Adrenal gland (tissue), 19 donors: ENCODE measurements at places on chromosomes 4 and X.

DNA sequence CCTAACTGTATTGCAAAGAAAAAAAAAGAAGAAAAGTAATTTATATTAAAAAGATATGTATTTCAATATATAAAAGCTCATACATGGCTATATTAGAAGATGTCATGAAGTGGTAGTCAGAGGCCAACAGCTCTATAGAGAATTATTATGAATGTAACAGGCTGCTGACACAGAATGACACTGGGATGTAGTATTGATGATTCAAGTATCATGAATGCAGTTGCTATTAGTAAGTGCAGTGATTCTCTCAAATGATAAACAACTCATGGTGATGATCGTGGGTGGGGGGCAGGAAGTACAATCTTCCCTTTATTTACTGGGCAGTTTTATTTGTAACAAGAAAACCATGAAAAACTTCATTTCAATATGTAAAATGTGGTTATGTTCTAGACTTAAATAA lies 124.6 kb downstream of the COL4A6 start:
- H3K36me3 ChIP-seq: no peaks in the 10 kb centered on the region
- no peak overlapping the region for H3K4me3 ChIP-seq
- no peak overlapping the region for H3K27ac ChIP-seq
- H3K27me3 ChIP-seq: peaks cover 24% of the 10 kb centered on the region
- H3K4me1 ChIP-seq: no peaks in the 10 kb centered on the region
- no peak for DNase-seq

DNA sequence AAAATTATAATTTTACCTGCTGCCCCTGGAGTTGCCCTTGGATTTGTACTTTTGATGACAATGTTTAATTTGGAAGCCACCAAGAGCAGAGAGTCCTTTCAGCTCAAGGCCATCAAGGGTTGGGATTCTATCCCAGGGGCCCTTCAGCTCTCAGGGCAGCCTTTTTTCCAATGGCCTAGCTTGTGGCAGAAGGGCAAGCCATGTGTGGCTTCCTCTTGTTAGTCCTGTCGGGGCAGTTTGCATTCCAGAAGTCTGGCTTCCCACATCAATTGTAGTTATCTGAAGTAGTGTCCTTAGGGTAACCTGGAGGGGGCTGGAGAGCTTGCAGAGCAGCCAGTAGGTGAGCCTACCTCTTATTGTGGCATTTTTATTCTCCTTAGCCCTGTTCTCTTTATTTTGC lies 569.4 kb downstream of the TRAM1L1 start:
- no peaks in the 10 kb centered on the region for H3K27me3 ChIP-seq
- no peaks in the 10 kb centered on the region for H3K36me3 ChIP-seq
- H3K4me3 ChIP-seq: no peak overlapping the region

DNA sequence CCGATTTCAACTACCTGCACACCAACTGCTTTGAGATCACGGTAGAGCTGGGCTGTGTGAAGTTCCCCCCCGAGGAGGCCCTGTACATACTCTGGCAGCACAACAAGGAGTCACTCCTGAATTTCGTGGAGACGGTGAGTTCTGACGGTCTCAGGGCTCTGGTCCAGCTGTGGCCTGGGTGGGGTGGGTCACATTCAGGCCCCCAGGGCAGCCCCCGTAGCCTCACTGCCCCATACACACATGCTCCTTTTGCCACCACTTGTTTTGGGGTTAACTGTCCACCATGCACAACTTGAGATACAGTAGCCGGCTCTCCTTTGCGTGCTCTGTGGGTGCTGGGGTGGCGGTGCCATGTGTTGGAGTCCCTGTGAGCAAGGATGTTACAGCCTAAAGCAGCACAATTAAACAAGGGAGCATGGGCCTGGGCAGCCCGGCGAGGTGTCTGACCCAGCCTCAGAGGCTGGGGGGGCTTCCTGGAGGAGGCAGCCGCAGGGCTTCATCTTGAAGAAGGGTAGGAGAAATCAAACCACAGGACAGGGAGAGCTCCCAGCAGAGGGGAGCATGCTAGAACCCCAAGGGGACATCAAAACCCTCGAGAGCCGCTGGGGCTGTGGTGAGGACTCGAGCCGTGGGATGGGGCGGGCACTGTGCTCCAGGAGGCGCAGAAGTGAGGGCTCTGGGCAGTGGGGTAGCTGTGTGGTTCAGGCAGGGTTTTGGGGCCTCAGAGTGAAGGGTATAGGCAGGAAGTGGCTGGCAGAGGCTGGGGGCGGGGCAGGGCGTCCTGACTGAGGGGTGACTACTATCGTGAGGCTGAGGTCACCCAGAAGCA lies 22.0 kb downstream of the CPZ start:
- H3K36me3 ChIP-seq: no peaks in the 10 kb centered on the region
- no peak overlapping the region for H3K4me3 ChIP-seq
- H3K27ac ChIP-seq: no peak overlapping the region
- H3K4me1 ChIP-seq: no peaks in the 10 kb centered on the region
- DNase-seq: no peak

DNA sequence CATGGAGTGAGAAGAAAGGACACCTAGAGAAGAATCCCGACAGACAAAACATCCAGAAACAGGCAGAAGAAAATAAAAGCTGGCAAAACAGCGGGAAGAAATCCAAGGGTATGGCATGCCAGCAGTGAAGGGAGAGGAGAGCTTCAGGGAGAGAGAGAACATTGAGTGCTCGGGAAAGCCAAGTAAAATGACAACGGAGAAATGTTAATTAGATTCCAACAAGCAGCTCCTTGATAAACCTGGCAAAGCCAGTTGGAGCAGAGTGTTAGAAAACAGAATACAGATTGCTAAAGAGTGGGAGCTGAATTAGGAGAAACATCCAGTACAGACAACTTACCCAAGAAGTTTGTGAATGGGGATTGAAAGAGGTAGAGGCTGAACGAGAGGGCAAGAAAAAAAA lies 40.4 kb upstream of the MAOA start:
- peaks cover 30% of the 10 kb centered on the region for H3K27me3 ChIP-seq
- H3K27ac ChIP-seq: no peak overlapping the region
- no peak overlapping the region for H3K4me3 ChIP-seq
- H3K36me3 ChIP-seq: no peaks in the 10 kb centered on the region
